D721Med (cell line): ENCODE measurements at places on chromosomes 2 and 18.

- no peak for DNase-seq
These were observed 38.1 kb downstream of the PKDCC start for GRCh38 chr2:42085706-42086487.

DNA sequence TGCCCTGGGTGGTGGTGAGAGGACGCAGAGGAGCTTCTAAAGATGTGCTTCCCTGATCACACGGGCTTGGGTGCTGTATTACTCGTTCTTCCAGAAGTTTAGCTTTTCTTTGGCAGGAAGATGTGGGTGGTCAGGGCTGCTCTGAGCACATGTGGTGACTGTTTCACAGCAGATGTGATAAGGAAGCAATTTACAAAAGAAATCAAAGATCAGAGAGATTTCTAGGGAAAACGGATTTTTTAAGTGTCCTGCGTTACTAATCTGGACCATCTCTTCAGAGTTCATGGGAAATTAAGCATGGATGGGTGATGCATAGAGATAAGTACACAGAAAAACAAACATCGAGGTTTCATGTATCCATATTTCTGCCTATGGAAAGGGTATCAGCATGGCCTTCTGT is 99.4 kb downstream of the WDSUB1 start:
- DNase-seq, result no peak

DNA sequence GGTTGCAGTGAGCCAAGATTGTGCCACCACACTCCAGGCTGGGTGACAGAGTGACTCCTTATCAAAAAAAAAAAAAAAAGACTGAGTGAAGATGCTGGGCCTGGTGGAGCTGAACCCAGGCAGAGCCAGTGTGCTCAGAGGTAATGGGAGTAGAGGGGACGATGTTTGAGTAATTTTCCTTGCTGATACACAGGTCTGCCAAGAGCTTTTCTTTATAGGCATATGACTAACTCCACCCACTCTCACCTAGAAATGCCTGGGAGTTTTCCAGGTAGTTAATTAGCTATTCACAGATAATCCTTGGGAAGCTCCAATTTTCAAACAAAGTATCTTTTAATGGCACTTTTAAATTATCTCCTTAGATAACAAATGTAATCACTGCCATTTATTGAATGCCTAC is 33.4 kb upstream of the ACSL3 start:
- DNase-seq, result no peak

DNA sequence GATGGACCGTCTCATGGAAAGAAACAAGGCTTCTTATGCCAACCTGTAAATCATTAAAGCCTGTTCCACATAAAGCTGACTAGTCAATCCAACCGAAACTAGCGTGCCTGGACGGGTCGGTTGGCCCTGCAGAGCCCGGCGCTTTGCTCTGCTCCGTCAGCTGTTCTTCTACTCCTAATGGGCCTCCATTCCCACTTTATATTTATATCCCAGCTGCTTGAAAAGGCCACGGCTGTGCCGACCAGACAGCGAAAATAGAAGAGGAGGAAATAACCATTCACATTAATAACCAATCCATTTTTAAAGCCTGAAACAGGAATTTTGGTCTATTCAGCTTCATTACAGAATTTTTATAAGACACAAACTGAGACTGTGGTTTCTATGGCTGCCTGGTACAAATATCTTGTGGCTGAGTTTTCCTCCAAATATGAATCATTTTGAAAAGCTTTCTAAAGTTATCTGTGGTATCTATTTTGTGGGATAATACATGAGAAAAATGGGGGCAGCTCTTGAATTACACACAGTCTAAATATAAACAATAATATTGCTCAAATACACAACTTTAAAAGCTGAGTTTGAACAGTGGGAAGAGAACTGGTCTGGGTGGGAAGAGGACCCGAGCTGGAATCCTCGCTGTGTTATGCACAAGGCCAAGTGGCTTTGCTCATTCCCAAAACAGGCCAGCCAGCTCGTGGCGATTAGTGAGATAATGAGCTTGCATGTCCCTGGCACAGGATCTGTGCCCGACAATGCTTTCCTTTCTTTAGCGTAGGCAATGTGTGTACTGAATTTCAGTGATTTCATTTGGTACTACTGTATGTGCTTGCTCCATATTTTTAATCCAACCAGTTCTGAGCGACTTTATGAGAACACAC is 10.5 kb upstream of the FAM124B start:
- DNase-seq, result no peak

DNA sequence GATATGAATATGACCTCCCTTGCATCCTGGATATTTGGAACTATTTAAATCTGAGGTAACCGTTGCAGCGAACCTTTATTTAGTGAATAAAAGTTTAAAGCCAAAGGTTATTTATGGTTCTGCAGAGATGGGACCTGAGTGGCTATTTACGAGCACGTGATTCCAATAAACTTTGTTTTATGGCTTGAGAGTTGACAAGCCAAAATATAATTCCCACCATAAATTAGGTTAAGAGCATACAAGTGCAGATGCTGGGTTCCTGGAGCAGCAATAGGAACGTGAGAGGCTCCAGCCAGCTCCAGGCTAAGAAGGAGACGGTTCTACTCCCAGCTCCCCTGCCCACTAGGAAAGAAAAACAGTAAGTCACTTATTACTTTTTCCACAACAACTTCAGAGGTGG is 5.2 kb upstream of the HOXD4 start:
- no peak for DNase-seq

- DNase-seq, result no peak
These were observed 41.6 kb downstream of the ANKRD44 start for GRCh38 chr2:197268786-197269584.

DNA sequence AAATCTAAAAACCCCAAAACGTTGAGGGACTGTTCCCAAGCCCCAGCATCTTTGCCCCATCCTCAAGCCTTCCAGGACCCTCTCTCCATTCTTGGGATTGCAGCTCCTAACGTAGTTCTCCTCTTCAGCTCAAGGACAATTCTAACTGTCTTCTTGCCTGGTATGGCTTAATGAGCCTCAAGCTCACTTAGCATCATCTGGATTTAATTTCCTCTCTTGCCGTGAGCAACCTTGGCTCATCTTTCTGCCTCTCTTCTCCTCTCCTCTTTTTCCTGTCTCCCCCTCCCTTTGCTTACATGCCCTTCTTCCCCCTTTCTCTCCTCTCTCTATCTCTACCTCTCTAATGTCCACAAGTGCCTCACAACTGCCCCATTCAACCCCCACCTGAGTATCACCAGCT is 44.2 kb downstream of the TACR1 start:
- no peak for DNase-seq

DNA sequence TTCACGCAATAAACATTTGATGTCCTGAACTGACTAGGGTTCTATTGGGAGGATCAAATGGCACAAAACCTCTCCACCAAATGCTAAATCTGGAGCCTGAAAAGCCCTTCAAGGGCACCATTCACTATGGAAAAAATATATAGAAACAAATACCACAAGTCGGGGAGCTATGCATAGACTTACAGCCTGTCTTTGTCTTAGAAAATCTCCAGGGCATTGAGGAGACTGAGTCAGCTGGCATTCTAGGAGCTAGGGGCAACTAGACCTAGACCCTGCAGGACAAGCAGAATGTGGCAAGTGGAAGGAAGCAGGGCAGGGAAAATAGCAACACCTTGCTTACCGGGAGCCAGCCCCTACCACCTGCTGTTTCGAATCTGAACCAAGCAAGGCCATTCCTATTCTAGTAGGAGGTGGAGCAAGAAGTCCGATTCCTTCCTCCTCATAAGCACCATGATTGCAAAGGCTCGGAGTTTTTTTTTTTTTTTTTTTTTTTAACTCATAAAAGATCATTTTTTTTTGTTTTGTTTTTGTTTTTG is 77.8 kb downstream of the DDX1 start:
- no peak for DNase-seq

DNA sequence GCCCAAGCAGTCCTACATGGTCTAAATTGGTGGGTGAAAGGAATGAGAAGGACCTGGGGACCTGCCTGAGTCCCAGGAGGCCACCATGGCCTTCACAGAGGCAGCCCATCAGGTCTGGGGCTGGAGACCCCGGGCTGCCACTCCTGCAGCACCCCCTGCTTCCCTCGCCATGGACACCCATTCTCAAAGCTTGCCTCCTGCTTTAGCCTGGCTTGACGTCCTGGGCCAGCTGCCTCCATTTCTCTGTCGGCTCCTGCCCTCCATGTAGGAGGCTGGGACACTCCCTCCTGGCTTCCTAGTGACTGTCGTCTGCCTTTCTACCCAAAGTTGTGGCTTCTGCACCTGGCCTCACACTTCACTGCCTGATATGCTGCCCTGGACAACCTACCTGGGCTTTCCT is 198.6 kb downstream of the FAM210A start:
- no peak for DNase-seq

GRCh38 chr2:55102056-55102812 is 52.0 kb upstream of the RTN4 start:
- DNase-seq, result no peak

DNA sequence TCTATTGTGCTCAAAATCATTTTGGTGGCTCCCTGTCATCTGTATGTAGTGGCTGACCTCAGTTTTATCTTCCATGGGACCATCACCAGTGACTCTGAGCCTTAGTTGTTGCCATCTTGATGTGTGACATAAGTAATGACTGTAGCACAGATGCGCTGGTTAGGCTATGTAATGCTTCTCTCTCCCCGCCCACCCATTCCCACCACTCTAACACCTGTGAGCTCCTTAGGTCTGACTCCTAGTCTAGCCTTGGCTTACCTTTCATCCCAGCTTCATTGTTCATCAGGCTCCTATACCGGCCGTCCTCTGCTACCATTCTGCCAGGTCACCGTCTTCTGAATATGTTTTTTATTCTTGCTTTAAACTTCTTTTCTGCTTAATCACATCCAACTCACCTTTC is 17.2 kb downstream of the MYO1B start:
- no peak for DNase-seq

DNA sequence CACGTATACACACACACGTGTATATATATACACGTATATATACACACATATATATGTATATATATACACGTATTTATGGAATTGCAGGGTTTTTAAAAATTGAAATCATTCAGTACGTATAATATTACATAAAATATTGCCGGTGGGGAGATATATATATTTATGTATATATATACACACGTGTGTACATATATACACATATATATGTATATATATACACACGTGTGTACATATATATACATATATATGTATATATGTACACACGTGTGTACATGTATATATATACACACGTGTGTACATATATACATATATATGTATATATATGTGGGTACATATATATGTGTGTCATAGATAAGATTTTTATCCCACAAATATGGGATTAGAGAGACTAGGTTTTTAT is 5.4 kb downstream of the FBXO11 start:
- DNase-seq, result no peak

DNA sequence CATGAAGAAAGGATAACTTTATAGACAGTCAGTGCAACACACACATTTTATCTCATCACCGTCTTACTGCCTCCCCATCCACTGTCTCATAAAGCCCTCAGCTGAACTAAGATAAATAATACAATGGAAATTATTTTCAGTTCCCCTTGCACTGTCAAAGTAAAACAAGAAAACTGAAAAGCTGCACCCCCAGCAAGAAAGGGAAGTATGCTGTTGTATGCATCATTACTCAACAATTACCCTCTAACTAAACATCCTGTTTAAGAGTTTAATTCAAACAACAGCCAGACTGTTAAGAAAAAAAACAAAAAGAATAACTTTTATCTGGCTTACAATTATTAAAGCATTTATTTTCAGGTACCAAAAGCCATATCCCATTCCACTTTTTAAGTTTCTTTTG is 25.0 kb downstream of the MPPE1 start:
- no peak for DNase-seq

DNA sequence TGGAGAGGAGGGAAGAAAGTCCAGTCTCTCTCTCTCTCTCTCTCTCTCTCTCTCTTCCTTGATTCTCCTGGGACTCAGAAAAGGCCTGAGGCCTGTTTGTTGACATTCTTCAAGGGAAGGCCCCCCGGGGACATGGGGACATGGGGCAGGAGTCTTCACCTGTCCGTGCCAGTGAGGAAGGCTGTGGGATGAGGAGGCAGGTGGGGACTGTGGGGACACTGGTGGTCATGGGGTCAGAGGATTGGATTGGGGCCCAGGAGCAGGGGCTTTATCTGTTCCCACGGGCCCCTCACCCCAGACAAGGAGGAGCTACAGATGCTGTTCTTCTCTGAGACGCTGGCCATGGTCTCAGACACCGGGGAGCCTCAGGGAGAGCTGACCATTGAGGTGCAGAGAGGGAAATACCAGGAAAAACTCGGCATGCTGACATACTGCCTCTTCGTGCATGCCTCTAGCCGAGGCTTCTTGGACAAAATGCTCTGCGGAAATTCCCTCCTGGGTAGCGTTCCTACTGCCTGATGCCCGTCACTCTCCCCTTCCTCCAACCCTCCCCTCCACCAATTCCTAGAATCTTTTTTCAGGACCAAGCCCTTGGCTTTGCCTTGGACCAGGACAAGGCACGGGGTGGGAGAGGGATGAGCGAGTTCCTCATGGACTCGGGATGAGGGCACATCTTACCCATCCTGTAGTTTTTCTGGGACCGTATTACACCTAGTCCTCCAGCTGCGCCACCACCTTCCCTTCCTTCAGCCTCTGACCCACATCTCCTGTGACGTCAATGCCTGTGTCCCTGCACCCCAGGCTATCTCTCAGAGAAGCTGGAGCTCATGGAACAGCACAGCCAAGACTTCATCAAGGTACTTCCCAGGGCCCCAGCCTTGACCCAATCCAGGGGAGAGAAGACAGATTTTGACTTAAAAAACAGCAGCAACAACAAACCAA is 850 bp downstream of the CATIP start:
- DNase-seq, result no peak

- DNase-seq, result no peak
These were observed 33.9 kb downstream of the COX7A2L start for GRCh38 chr2:42327125-42327524.

GRCh38 chr2:183530333-183530901 is 406.2 kb downstream of the NUP35 start:
- DNase-seq, result no peak

DNA sequence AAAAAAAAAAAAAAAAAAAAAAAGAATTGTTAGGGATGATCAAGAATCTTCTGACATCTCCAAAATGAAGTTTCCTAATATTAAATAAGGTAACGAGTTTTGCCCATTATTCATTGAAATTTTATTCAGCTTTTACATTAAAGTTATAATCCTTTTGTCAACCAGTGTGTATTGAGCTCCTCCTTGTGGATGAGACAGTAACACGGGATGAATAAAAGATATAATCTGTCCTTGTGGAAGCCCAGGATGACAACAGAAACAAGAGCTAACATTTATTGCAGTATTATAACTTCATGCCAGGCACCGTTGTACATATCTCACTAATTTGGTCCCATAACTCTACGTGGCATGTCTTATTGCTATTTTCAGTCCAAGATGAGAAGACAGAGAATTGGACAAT is 33.4 kb upstream of the SERPINB7 start:
- DNase-seq, result no peak

DNA sequence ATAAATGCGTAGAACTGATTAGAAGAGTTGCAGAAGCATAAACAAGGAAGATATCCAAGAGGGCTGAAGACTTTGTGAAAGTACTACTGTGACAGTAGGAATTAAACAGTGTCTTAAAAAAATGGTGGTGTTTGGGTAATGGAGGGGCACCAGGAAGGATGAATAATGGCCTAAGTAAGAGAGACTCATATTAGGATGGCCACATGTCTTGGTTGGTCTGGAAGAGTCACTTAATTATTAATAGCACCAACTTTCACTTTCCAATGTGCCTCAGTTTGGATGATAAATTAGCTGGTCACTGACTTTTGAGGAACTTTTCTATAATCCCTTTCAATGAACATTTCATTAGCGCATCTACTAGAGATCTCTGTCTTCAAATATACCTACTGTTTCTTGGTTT is 372.2 kb downstream of the NYAP2 start:
- DNase-seq, result no peak
